Mononuclear cell (primary cell): ENCODE measurements at places on chromosomes 16 and 17. TPM values are rescaled to one million over a fixed set of nuclear protein-coding genes. Genes with fewer than 3 reads are reported as not detected.

TBC1D3E gene
- not detected for total RNA-seq

ZP2 gene
- total RNA-seq = not detected

MYOCD gene
- total RNA-seq = not detected

TM4SF5 gene
- not detected for total RNA-seq

SYNGR3 gene
- 2.9 TPM for total RNA-seq
